ENCODE measurements at places on chromosomes 16 and 17.

- no peak for DNase-seq
These were observed 12.1 kb downstream of the NHERF1 start for GRCh38 chr17:74760404-74761105.

DNA sequence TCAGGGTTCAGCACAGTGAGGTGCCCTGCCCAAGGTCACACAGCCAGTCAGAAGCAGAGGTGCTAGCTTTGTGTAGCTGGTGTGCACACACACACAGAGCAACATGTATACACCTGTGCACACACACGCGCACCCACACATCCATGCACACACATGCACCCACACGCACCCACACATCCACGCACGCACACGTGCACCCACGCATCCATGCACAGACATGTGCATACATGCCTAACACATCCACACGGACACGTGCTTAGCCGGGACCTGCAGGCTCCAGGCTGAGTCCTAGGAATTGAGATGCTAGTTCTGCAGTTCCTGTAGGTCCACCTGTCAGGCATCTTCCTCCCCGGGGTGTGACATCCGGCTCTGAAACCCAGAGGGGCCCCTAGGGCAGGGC, 13.0 kb upstream of the DPEP1 start:
- no peak for DNase-seq

GRCh38 chr16:68005786-68006286, 6.6 kb upstream of the DPEP2 start:
- peak; percentile 69 for DNase-seq

DNA sequence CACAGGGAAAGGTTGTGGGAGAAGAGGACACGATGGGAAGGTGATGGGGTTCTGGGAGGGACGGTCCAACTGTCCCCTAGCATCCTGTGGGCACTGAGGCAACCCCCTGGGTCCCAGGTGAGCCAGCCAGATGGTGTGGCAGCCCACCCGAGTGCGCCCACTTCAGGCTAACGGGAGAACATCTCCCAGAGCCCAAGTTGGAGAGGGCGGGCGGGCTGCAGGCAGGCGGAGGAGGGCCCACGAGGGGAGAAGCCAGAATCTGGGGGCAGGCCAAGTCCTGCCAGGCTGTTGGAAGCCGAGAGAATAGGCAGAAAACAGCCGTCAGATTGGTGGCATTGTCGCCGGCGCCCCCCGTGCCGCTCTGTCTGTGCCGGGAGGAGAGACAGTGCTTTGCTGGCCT, 13.8 kb upstream of the ABCC3 start:
- DNase-seq = no peak
